GM06990 (cell line): ENCODE measurements at places on chromosomes 3 and 15.

DNA sequence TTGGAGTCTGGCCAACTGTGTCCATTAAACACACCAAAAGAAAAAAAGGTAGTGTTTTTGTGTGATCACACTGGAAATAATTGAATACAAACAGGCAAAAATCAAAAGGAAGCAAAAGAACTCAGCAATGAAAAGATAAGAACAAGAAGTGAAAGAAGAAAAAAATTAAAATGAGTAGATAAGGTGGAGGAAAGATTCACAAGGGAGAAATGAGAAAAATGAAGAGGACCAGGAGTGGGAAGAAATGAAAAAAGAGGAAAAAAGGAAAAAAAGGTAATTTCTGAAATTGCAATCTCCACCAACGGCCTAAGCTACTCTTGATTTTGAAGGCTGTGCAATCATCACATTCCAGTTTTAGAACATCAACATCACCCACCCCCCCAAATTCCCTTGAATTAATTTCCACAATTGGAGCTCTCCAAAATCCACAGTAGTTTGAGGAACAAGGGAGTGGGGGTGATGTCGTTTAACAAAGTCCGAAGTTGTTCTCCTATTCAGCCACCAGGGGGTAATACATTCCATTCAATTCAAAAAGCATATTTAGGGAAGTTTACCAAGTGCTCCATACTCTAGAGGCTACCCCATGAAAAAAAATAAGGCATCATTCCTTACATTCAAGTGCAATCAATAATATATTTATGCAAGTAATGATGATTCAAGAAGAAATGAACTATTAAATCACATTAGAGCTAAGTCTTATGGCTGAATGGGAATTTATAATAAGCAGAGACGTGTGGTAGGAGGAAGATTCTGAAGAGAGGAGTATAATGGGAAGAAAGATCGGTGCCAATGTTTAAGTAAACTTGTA is 37.4 kb downstream of the ZNF860 start:
- no peak for DNase-seq

DNA sequence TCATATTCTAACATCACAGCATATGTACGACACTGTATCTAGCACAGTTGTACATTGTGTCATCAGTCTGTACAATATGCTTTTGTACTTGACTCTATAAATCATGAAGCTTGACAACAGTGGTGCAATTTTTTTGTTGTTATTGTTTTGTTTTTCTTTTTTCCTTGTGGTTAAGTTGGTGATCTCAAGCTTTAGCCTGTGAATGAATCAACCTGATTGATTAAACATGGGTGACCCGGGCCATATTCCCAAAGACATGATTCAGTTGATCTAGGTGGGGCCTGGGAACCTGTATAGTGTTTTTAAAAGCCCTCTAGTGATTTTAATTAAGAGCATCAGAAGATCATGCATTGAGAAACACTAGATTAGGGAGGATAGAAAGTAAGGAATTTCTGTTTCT is 101.8 kb upstream of the AADACL2 start:
- DNase-seq: no peak

GRCh38 chr3:170056710-170057454 is 19.1 kb downstream of the GPR160 start:
- peak; percentile 75 for DNase-seq

DNA sequence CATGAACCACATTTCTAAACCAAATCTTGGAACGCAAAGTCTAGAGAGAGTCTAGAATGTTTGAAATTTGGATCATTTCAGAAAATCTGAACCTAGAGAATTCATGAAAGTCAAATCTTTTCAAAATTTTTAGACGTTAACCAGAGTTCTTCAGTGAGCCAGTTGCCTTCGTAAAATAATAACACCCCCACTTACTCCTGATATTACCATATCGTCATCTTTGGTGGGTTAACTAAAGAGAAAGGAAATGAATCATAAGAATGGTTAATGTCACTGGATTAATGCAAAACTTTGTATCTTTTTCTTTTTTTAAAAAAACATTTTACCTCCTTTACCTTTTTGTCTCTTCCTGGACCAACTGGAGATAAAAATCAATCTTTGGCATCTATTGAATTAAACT is 1.2 kb upstream of the ZBED2 start:
- DNase-seq: no peak

- DNase-seq: no peak
These were observed 64.2 kb downstream of the OXNAD1 start for GRCh38 chr3:16329036-16329825.

DNA sequence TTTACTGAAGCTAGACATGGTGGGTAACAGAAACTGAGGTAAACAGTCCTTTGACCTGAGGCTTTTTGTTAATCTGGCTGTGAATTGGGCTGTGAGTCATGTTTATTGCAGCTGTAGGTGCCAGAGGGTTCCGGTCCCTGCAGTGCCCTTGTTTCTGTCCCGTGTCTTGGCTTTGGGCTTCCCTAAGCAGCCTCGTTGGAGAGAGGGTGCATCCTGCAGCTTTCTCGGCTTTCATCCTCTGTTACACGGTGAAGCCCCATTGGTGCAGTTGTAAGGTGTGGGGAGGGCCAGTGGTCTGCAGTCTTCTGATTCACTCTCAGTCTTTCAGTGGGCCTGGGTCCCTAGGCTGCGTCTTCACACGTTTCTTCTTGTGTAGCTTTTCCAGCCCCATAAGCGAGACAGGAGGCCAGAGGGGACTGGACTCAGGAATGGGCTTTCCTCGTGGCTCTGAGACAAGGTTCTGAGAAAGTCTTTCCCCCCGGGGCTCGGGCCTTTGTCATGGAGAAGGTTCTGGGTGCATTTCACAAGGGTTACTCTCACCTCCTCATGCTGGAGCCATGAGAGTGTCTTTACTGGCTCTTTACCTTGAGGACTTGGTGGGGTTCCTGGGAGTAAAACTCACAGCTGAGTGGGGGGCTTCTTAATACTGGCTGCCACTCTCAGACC is 33.1 kb downstream of the ASB7 start:
- no peak for DNase-seq

DNA sequence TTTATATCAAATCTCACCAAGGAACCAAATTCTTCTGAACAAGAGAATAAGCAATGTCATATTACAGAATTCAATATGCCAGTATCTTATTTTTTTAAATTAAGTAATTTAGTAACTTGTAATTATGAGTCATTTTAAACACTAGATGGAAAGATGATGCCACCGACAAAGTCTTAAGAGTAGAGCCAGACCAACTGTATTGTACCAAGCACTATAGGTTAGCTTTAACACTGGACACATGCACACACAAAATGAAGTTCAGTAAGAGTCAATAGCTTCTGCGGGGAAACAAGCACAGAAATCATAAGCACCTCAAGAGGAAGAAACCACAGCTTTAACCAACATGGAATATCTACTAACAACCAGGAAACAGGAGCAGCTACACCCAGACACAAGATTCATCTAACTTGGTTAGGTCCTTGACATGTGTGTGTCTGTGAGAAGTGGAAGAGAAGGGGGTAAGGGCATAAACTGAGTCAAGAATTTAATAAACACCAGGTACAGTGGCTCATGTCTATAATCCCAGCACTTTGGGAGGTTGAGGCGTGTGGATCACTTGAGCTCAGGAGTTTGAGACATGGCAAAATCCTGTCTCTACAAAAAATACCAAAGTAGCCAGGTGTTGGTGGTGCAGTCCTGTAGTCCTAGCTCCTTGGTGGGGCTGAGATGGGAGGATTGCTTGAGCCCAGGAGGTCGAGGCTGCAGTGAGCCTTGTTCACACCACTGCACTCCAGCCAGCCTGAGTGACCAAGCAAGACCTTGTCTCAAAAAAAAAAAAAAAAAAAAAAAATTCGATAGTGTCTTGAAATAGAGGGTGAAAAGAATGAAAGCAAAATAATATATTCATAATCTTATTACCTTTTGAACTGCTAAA is 28.9 kb downstream of the DENND4A start:
- DNase-seq: no peak

DNA sequence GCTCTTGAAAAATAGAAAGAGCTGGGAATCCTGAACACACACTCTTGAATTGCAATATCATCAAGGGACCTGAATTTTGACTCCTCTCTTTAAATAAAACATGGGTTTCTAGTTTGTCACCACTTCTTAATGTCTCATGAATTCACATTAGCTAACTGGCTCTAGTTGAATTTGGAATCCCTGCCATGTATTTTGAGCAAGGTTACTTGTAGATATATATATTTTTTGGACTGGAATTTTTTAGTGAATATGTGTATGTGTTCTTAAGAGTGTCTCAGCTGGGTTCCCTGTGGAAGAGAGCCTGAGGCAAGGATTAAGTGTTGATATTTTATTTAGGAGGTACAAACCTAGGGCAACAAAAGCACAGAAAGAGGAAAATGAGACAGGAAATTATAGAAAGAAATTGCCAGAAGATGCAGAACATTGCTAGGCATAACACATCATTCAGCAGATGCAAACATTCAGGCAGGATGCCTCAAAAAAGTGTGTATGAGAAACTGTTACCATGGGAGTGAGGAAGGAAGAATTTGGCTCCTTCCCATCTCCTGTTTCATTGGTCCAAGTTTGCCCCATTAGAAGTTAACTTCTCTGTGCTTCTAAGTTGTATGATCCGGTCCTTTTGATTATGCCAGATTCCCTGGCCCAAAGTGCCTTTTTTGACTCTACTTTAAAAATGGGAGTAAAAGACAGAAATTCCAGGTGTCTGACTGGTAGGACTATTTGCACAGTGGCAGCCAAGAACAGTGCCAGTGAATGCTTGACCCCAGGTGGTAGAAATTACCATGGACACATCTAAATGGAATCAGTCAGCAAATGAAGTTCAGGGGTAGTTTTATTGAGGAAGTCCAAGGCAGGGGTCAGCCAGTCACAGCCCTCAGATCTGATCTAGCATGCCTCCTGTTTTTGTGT is 253.7 kb upstream of the TGFBR2 start:
- DNase-seq: no peak

DNA sequence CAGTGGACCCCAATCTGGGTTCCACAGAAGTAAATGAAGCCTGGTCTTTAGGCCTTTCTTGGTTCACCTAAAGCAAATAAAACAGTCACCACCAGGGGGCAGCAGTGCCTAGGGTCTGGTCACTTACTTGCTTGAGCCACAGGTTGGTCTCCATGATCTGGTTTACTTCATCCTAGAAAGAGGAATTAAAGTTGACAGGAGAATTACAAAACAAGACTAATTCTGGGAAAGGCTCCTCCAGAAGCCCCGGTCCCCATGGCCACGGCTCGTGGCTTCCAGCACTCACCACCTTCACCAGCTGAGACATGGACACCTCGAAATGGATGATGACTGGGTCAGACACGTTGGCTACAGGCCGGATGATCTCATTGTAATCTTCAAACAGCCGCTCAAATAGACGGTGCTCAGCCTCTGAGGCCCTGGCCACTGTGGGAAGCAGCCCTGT is 2.3 kb downstream of the CHRNA3 start:
- peak; percentile 48 for DNase-seq

- DNase-seq: no peak
These were observed 163.6 kb upstream of the TBC1D5 start for GRCh38 chr3:17905996-17906395.

DNA sequence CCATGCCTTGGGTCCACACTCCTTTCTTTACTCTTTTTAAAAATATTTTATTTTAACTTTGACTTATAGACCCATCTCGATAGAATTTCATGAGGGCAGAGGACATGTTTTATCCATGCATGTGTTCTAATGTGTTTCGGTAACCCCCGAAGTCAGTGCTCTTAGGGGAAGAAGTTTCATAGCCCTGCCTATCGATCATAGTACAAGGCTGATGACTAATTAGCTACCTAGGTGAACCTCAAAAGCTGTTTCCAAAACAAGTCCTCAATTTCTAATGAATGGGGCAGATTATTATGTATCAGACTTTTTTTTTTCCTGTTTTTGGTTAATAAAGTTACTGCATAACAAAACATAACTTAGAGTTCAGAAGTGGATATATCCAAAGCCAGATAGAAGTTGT is 82.0 kb downstream of the MBNL1 start:
- no peak for DNase-seq

DNA sequence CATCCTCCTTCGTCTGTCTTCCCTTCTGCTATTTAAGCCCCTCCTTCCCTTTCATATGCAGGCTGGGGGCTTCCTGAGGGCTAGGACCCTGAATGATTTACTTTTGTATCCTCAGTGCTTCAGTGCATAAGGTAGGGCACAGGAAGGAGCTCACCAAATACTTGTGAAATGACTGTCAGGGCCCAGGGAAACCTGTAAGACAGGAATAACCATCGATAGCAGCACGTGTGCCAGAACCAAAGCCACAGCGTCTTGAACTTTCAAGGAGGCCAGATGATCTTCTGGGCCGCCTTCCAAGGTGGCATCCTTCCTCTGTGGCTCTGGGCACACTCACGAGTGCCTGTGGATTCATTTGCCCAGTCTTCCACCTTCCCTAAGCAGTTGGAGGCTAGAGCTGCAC is 3.9 kb downstream of the TMED3 start:
- no peak for DNase-seq

- no peak for DNase-seq
These were observed at the start of gene NDN for GRCh38 chr15:23687143-23687470. Gene NDN, minus strand, starts transcription at chr15:23687305. Its CDS starts 88 bp downstream, at chr15:23687217.

DNA sequence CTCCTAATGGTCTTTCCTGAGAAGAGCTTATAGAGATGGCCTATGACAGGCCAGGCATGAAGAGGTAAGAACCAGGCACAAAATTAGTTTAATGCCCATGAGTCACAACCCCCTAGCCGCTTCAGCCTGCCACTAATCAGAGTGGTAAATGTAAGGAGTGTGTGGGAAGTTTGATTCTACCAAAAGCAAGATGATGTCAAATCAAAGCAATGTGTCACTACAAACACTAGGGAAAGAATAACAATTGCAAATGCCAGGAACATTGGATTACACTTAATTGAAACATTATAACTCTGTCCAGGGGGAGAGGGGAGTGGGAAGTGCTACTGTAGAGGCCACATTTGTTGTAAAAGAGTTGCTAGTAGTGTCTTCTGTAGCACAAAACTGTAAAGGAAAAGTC is 596.6 kb upstream of the AGTR1 start:
- DNase-seq: no peak

- DNase-seq: peak; percentile 84
These were observed 1.8 kb downstream of the HES1 start for GRCh38 chr3:194137506-194138474.

DNA sequence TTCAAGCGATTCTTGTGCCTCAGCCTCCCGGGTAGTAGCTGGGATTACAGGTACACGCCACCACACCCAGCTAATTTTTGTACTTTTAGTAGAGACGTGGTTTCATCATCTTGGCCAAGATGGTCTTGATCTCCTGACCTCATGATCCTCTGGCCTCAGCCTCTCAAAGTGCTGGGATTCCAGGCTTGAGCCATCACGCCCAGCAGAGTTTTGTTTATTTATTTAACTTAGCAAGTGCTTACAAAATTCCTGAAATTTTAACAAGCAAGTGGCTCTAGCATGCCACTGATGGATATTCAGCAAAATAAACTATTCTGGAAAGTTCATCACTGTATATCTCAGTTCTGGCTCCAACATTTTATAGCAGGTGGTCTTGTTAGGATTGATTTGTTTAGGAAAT is 585.9 kb downstream of the OTOL1 start:
- DNase-seq: no peak

- no peak for DNase-seq
These were observed 319.8 kb upstream of the TLE3 start for GRCh38 chr15:70417535-70417934.

GRCh38 chr3:22555753-22556435 is 647.2 kb upstream of the UBE2E2 start:
- DNase-seq: no peak

GRCh38 chr15:81225161-81225671 is 28.5 kb downstream of the IL16 start:
- DNase-seq: no peak

- peak; percentile 17 for DNase-seq
These were observed 484.5 kb upstream of the NR2F2 start for GRCh38 chr15:95845862-95846515.
